ENCODE measurements at places on chromosomes 1 and 21.

- DNase-seq: no peak
Observed at GRCh38 chr1:109365642-109366204, 32.0 kb downstream of the SORT1 start.

GRCh38 chr1:54124906-54125305 is 27.9 kb downstream of the CDCP2 start:
- no peak for DNase-seq

GRCh38 chr1:167617153-167618147 is 12.6 kb upstream of the RCSD1 start:
- DNase-seq: peak; percentile 82

- DNase-seq: peak; percentile 75
Observed at GRCh38 chr1:9439074-9439761, 100.0 kb upstream of the SLC25A33 start.

GRCh38 chr21:39874759-39875158 is 7.5 kb downstream of the PCP4 start:
- no peak for DNase-seq

GRCh38 chr1:117678246-117678977 is 72.6 kb downstream of the TENT5C start:
- no peak for DNase-seq
